ENCODE measurements at places on chromosomes 16 and 17. TPM values are rescaled to one million over a fixed set of nuclear protein-coding genes. Genes with fewer than 3 reads are reported as not detected.

The PMFBP1 gene
- 3.6 TPM for total RNA-seq

The SLC22A31 gene
- 0.35 TPM for total RNA-seq

The ZSCAN10 gene
- total RNA-seq: not detected

The ARHGAP27 gene
- 199 TPM for total RNA-seq

The HEATR9 gene
- total RNA-seq: not detected

DNA sequence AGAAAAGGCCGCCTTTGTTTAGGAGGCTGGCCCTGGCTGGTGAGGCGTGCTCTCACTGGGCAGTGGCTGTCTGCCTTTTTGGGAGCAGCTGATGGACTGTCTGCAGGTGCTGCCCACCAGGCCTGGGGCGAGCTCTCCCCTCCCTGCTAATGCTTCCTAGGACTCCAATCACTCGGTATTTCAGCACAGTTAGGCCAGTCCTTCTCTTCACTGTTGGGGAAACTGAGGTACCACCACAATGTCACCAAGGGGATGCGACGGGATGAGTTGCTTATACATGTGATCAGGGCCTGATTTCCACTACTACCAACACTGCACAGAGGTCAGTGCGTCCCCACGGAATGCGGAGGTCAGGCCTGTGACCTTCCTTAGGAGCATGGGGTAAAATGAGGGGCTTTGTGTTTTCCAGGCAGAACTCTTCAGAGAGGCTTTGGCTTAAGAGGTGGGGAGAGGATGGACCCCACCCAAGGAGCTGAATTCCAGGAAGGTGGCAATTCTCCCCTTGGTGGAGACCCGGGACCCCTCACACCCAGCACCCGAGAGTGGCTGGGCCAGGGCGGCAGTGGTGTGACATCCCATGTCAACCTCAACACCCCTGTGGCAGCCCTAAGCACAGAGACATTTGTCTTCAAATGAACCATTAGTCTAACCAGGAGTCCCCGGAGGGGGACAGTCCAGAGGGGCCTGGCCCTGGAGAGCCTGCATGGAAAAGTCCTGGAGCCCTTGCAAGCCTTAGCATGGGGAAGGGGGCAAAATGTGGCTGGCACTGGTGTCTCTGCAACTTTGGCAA lies 86.4 kb downstream of the N4BP1 start:
- DNase-seq: no peak

DNA sequence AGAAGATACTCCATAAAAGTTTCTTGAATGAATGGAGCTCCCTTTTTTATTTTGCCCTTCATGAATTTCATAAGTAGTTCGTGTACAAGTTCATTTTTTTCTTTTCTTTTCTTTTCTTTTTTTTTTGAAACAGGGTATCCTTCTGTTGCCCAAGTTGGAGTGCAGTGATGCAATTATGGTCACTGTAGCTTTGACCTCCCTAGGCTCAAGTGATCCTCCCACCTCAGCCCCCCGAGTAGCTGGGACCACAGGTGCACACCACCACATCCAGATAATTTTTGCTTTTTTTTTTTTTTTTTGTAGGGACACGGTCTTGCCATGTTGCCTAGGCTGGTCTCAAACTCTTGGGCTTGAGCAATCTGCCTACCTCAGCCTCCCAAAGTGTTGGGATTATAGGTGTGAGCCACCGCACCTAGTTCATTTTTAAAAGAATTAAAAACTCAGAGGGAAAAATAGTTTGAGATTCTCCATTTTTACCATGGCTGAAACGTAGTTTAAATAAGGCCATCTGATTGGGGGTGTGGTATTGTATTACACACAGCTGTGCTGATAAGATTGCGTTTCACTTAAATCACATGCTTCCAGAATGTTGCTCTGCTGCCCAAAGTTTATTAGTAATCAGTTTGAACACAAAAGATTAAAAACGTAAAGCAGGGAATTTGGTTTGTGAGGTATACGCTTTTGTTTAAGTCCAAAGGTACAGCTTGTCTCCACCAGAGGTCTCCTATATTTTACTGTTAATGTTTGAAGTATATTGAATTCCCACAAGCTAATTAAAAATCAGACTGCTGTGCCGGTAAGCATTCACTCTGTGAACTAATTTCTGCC lies 154.1 kb downstream of the SOCS1 start:
- no peak for DNase-seq

GRCh38 chr17:17748179-17748578 lies 66.9 kb downstream of the RAI1 start:
- no peak for DNase-seq

DNA sequence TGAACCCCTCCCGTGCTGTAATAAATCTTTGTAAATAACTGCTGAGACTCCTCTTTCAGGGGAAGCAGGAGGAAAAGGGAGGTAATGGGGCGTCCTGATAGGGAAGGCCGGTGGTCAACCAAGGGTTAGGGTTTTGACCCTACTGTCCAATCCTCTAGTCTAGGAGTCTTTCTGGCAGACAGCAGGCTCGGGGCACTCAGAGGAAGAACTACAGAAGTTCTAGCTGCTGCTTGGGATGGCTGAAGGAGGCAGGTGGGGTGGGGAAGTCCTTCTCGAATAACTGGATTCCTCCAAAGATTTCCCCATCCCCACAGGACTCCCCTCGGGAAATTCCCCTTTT lies 387 bp upstream of the STARD3 start:
- DNase-seq: no peak

- peak; percentile 56 for DNase-seq
These were observed 17.1 kb upstream of the CCR7 start for GRCh38 chr17:40582328-40582901.

DNA sequence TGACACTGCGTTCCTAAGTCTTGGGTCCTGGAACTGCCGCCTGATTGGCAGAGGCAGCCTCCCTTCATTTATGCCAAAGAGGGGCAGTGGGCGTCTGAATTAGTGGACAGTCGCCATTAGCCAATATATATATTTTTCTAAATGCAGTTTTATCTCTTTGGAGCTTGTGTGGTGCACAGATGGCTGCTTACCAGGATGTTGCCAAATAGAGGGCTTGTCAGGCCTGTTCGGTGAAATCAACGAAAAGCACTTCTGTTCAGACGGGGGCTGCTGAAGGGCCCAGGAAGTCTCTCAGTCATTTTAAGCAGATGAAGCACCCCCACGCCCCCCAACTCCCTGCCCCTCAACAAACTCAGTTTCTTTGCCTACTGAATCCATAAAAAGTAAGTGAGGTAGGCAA lies 66.0 kb downstream of the RAP1GAP2 start:
- DNase-seq: no peak

DNA sequence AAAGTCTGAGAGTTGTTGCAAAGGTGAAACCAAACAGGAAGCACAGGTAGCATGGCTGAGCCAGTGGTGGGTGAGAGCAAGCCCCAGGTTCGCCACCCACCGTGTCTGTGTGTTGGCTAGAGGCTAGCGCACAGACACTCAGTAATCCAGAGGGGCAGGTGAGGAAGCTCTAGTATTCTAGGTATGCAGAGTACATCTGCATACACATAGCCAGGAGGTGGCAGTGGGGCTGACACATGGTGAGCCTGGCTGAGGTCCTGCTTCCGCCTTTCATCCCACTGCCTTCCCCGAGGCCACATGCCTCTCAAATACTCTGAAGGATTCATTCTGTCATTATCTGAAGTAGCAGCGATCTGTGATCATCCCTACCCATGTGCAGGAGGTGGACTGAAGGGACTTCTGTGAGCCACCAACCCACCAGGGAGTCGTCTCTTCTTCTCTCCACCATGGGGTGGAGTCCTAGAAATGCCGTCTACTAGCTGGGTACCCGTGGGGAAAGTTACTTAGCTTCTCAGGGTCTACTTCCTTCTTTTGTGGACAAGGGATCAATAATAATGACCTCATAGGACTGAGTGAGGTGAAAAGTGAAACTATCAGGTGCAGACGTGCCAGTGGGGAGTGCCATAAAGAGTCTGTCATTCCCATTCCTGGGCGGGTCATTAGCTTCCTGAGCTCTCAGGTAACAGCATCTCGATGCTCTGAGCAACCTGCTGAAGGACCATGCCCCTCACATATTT lies 36.0 kb upstream of the ICAM2 start:
- no peak for DNase-seq

DNA sequence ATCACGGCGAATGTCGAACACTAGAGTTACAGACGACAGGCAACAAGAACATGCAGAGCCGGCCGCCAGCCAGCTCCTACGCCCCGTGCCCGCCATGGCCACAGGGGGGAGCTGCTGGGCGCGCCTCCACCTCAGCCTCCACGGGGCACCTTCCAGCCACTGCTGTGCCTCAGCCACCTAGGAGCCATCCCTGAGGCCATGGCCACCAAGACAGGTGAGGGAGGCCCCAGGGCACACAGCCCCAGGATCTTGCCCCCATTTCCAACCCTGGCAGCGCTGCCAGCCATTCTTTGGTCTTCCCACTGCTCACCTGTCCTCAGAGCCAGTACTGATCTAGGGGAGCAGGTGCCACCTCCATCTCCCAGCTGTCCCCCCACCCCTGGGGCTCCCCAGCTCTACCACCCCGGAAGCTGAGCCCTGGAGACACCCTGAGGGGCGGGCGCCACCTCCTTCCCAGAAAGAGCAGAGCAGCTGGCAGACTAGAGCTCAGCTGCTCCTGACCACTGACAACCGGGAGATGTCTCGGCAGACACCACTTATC lies 11.8 kb downstream of the GNPTG start:
- no peak for DNase-seq

GRCh38 chr17:44311562-44312181 lies 3.3 kb downstream of the RUNDC3A start:
- DNase-seq: no peak

DNA sequence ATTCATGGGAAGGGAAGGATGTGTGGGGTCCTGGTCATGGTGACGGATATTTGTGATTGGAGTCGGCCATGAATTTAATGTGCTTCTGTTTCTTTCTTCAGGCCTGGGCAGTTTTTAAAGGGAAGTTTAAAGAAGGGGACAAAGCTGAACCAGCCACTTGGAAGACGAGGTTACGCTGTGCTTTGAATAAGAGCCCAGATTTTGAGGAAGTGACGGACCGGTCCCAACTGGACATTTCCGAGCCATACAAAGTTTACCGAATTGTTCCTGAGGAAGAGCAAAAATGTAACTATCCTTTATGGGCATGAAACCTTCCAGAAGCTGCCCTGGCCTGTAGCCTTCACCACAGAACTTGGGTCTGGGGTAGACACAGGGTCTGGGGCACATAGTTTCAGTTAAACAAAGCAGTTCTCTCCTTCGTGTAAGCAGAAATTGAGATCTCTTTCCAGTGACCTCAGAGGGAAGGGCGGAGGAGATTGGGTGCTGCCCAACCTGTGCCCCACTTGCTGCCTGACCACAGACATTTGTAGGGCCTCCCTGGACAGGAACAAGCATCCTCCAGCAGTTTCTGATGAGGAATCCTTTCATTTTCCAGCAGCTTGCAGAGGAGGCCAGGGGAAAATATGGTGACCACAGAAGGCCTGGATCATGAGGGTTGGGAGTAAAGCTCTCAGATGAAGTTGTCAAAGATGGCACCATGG lies 10.1 kb downstream of the IRF8 start:
- DNase-seq: no peak
